ENCODE measurements at places on chromosomes 3 and 15.
A peak's percentile ranks its signal among the peaks of the same experiment; 100 is the strongest.

- DNase-seq = no peak
Observed at GRCh38 chr3:187130346-187131066, 8.8 kb downstream of the RPL39L start.

DNA sequence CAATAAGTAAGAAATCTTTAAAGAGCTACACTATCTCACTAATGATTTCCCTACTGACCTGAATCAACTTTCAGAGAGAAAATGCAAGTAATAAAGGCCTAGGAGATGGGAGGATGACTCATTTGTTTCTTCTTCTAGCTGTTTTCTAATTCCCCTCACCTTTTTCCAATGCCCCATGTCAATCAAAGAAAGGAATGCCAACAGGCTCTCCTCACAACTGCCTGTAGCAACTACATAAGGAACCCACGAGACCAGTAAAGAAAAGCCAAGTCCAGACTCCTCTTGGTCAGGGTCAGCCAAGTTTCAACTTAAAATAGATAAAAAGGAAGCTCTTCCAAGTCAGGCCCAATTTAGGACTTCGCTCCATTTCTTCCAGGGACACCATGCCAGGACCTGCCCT lies 201.9 kb downstream of the TNIK start:
- DNase-seq = no peak

GRCh38 chr3:55160241-55160983 lies 232.6 kb upstream of the LRTM1 start:
- peak; percentile 100 for DNase-seq

DNA sequence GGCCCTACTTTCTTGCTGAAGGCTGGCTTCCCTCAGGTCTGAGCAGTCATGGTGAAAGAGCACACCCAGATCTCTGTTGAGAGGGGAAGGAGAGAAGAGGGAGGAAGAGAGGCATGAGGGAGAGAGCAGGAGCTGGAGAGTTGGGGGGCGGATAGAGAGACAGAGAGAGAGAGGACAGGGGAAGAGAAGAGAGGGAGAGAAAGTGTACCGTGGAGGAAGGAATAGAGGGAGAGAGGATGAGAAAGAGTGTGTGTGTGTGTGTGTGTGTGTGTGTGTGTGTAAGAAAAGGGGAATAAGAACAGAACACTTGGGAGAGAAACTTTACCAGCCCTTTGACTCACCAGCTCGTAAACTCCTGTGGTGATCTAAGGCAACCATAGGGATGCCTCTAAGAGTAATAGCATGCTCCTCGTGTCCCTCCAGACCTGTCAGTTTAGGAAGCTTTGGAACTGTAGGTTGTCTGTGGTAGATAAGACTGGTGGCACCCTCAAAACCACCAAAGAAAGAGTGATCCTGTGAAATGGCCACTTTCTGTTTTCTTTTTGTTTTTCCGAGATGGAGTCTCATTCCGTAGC lies 18.2 kb downstream of the ZNF592 start:
- no peak for DNase-seq

- DNase-seq = no peak
Observed at GRCh38 chr3:13479332-13479581, 849 bp upstream of the HDAC11 start.

DNA sequence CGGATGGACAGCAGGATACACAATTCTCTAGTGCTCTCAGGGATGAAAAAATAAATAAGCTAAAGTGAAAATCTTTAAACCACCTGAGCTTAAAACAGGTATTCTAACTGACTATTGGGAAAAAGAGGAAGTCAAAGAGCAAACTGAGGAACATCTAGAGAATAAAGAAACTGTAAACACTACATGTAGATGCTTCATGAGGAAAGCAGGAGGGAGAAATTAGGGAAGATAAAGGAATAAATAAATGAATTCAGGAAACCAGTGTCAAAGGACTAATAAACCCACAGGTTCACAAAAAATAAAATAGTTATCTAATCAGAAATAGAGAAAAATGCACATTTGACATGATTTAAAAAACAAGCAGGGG lies 525 bp upstream of the MCCC1 start:
- no peak for DNase-seq

DNA sequence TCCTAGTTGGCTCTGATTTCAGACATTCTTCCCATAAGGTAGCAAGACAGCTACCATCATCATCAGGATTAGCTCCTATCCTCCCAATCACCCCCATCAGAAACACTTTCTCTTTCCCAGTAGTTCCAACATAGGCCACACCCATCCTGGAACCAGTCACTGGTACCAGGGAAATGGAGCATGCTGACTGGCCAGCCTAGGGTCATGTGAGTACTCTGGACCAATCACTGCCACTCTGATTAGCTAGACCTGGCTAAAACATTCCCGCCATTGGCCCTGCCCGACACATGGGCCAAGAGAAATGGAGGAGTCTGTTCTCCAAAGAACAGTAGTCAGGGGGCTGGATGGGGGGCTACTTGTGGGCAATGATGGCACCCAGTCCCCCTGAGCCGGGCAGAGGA lies 12.4 kb downstream of the EFCC1 start:
- no peak for DNase-seq

DNA sequence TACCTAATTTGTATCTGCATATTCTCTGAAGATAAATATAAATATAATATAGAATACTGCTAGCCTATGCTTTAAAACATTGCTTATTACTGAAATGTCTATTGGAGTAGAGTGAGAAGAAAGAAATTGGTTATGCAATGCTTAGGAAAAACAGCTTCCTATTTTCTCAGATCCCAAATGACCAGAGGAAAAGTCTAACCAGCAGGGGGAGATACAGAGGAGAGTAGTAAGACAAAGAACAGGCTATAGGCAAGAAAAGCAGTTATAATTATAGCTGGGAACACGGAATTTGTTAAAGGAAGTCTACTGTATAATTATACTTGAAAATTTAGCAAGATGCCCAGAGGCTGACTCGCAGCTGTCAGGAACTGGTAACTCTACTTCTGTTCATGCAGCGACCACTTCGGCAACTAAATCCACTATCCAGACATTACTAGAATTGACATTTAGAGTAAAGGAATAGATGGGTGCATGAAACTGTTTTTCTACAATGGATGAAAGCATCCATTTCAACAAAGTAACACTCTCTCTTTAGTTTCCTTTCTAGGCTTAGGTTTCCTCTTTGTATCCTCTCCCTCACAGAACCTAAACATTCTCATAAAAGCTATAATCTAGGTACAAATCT lies 97.2 kb downstream of the TBC1D5 start:
- no peak for DNase-seq

DNA sequence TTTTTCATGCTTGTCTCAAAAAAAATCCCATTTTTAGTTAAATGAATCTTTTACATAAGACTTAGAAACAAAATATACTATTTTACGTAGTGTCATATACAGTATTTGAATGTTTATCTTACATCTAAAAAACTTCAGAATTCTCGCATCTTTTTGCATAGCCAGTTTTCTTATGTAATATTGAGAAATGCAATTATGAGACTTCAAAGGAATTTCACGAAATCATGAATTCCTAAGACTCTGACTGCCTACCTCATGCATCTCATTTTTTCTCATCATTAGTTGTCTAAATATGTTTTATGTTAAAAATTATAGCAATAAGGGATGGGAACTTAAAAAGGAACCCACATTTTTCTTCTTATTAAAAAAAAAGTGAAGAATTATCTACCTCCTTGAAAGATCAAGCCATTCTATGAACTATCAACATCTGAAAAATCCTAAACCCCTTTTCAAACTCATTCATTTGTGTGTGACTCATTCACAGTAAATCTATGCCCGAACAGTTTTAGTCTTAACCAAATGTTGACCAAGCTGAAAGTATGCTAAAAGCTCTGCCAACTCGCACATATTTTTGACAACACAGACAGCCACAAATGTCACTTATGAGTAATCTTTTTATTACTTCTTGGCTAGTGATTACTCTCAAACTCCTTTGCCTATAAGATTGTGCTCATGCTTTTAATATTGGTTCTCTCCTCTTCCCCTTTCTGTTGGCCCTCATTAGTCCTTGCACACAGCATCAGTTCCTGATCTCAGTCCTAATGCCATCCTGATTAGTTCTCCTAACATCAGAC lies 115.9 kb downstream of the DCLK3 start:
- peak; percentile 89 for DNase-seq

DNA sequence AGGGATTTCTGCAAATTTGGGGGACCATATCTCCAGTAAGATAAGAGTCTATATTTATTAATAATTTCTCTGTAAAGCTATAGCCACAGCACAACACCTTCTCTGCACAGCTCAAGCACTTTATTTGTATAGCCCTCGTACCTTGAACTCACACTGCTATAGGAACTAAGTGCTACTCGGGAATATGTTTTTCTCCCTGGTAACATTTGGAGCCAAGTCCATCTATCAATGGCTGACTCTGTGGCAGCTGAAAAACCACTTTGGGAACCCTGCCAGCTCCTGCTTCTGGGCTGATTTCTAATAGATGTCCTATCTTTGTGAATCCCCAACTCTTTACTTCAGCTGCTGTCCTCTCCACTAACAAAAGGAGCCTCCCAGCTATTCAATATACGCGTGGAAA lies 298.5 kb downstream of the GBE1 start:
- no peak for DNase-seq

DNA sequence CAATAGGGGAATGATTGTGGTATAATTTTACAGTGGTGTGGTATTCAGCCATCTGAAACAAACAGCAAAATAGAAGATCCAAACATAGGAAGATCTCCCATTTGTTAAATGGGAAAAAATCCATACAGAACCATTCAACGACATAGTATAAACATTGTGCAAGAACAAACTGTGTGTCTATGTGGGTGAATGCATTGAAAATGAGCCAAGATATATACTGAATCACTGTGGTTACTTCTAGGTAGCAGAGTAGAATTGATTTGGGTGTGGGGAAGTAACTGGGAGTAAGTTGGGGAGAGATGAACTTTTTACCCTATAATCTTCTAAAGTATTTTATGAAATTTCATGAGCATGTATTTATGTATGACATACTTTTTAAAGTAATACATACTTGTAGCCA lies 123.1 kb upstream of the UMPS start:
- no peak for DNase-seq

GRCh38 chr3:12960497-12960896 lies 112.7 kb downstream of the IQSEC1 start:
- no peak for DNase-seq

- no peak for DNase-seq
Observed at GRCh38 chr3:100936931-100937330, 56.3 kb downstream of the ABI3BP start.

Data from HS-27A (cell line).